Cardiac muscle cell (in vitro differentiated cells and primary cell): ENCODE measurements at places on chromosomes 12 and 14.

- DNase-seq: no peak
Observed at GRCh38 chr12:52585066-52585465, 11.4 kb upstream of the KRT74 start.

GRCh38 chr14:88669346-88669745 is 106.5 kb downstream of the ZC3H14 start:
- no peak for DNase-seq

GRCh38 chr12:104164634-104165033 is 26.6 kb upstream of the NFYB start:
- no peak for DNase-seq

GRCh38 chr12:26046906-26047305 is 77.9 kb downstream of the BHLHE41 start:
- DNase-seq: no peak

- peak; percentile 47 for DNase-seq
Observed at GRCh38 chr12:26823390-26823789, 9.6 kb downstream of the ITPR2 start.

DNA sequence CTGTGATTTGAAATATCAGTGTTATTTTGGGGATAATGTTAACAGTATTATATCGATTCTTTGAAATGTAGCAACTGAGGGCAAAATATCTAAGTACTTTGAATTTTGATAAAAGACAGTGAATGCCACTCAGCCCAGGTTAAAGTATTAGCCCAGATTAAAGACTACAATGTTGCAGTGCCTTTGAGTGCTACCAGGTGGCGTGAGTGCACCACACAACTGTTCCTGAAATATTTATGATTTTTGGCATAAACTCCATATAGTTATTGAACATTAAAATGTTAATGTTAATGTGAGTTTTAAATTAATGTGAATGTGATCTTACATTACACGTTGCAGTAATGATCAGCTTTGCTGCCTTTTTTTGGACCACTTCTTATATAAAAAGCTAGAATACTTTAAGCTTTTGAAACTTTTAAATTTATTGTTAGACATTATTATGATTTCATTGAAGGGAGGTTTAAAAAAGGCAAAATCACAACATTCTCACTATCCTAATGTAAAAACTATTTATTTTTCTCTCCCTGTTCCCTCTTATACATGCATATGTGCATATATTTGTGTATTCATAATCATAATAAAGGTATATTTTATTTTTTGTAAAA is 22.5 kb downstream of the MRPS35 start:
- peak; percentile 48 for DNase-seq

- DNase-seq: no peak
Observed at GRCh38 chr12:71892059-71892458, 46.6 kb upstream of the TPH2 start.

DNA sequence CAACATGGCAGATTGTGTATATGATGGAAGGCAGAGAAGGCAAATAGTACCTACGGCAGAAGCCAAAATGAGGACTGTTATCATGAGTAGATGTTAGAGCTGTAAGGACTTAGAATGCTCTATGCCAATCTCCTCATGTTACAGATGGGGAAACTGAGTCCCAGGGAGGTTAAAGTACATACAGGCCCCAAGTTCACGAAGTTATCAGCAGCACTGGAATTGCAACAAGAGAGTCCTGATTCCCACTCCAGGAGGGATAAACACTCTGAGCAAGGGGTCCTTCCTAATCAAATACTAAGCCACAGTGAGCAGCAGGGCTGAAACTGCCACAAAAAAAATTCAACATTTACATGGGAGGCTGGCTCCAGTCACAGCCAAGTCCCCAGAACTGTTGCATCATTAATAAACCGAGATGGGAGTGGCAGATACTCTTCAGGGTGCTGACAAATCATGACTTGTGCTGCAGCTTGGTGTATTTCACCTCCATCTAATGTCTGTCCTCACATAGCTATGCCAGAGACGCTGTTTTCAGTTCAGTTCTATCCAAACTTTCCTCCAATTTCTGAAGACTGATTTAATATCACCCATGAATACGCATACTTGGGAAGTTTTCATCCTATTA is 24.2 kb downstream of the NUAK1 start:
- DNase-seq: no peak

GRCh38 chr12:110649341-110649847 is 35.5 kb downstream of the TCTN1 start:
- no peak for DNase-seq

DNA sequence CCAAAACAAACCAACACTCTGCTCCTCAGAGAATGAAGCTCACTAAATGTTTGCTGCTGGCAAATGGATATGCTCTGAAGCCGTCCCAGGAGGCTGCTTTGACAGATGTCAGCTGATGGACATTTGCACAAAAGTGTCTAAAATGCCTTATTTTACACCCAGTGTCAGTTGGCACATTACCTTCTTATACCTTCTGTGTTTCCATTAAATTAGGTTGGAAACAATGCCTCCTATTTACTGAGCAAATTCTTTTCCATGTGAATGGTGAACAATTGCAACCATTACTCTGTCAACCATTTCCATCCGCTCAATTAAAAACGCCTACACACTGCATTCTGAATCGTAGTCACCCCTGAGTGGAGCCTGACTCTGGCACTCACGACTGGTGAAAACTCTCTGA is 1679.9 kb upstream of the FLRT2 start:
- no peak for DNase-seq

DNA sequence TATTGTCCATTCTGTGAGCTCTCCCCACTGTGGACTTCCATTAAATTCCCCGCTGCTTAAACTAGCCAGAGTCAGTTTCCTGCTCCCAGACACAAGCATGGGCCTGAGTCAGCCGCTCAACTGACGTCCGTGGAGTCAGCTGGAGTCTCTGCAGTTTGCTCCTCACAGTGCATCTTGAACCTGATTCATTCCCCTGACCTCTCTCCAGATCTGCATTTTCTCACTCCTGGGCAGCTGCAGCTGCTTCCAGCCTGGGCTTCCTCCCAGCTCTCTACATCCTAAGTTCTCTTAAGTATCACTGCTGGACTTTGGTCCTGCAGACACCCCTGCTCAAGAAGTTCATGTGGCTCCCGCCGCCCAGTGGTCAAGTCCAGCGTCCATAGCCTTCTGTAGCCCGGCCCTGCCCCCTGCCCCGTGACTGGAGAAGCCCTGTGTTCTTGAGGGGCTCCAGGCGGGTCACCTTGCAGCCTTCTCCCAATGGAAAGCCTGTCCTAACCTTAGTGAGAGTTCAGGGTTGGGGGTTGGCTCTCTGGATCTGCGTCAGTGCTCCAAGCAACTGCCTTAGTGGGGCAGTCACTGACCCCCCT is 20.0 kb downstream of the NFKBIA start:
- peak; percentile 93 for DNase-seq

- DNase-seq: no peak
Observed at GRCh38 chr14:104133496-104133895, 4.9 kb upstream of the KIF26A start.

- DNase-seq: no peak
Observed at GRCh38 chr14:80764921-80765507, 176.5 kb downstream of the CEP128 start.

DNA sequence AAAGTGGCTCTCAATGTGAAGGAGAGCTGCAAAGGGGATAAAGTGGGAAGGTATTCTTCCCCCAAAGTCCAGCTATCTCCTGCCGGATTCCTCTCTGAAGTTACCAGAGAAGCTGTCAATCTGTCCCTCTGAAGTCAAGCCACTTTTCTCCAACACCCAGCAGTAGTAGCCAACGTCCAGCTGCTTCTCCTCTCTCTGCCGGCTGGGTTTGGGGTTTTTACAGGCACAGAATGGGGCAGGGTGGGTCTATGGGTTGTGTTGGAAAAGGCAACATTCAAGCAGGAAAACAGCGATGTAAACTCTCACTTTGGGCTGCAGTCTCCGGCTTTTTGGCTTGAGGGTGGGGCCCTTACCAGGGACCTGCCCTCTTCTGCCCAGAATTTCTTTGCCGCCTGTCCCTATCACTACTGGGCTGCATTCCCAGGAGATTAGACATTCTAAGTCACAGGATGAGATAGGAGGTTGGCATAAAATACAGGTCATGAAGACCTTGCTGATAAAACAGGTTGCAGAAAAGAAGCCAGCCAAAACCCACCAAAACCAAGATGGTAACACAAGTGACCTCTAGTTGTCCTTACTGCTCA is 16.3 kb downstream of the CAPZA3 start:
- no peak for DNase-seq

DNA sequence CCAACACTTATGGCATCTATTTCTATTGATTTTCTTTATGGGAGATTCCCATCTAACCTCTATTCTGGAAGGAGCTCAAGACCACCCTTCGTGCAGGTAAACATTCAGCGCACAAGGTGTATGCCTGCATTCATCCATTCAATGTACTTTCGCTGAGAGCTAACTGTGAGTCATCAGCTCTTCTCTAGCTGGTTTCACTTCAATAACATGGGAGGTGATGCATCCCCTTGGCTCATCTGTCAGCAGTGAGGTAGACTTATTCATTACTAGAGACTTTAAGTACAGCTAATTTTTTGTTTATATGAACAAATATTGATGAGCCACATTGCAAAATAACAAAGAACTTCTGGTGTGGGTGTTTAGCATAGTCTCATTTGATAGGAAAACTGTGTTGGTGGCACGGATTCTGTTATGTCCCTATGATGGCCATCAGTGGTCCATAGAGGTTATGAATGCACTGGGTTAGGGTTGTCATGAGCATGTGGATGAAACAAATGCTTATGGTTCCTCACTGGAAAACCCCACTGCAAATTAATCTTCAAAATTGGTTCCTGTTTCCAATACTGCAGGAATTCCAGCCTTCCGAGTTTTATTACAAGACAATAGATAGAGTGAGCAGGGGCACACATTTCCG is 1151.0 kb downstream of the BCL11B start:
- DNase-seq: no peak

- DNase-seq: peak; percentile 60
Observed at GRCh38 chr12:132413931-132414588, 75.9 kb upstream of the FBRSL1 start.

GRCh38 chr12:7017870-7018349 is 366 bp downstream of the LPCAT3 start:
- no peak for DNase-seq

DNA sequence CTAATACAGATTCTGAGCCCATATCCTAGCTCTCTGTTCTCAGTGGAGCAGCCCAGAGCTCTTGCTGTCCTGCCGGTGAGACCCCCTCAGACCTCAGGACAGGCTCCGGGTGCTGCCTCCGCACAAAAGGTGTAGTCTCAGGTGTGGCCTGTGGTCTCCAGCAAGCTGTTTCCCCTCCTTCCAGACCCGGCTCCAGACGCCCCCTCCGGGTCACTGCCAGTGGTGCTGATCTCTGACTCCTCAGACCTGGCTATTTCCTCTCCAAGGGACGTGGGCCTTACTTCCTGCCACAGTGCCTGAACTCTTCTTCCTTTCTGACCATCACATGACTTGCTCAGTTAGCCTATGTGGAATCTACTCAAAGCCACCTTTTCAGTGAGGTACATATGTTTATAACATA is 337.5 kb downstream of the GLT1D1 start:
- DNase-seq: no peak

GRCh38 chr12:103743788-103744187 is 97.2 kb downstream of the NT5DC3 start:
- no peak for DNase-seq

DNA sequence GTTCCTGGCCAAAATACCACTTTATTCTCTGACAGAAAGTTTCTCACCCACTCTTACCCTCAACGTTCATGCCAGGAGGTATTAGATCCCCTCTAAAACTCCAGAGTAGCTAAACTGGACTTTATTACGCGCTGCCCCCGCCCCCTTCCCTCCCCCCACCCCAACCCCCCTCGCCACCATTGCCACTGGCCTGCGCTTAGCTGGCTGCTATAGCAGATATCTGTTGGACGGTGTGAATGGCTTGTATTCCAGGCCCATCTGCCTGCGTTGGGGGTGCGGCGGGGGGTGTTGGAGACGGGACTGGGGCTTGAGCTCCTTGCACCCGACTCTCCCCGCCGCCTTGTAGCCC is 564 bp upstream of the THTPA start:
- DNase-seq: no peak

- no peak for DNase-seq
Observed at GRCh38 chr12:125824276-125824675, 759.0 kb downstream of the AACS start.

- DNase-seq: peak; percentile 39
Observed at GRCh38 chr14:89660166-89660565, 243.1 kb upstream of the FOXN3 start.

DNA sequence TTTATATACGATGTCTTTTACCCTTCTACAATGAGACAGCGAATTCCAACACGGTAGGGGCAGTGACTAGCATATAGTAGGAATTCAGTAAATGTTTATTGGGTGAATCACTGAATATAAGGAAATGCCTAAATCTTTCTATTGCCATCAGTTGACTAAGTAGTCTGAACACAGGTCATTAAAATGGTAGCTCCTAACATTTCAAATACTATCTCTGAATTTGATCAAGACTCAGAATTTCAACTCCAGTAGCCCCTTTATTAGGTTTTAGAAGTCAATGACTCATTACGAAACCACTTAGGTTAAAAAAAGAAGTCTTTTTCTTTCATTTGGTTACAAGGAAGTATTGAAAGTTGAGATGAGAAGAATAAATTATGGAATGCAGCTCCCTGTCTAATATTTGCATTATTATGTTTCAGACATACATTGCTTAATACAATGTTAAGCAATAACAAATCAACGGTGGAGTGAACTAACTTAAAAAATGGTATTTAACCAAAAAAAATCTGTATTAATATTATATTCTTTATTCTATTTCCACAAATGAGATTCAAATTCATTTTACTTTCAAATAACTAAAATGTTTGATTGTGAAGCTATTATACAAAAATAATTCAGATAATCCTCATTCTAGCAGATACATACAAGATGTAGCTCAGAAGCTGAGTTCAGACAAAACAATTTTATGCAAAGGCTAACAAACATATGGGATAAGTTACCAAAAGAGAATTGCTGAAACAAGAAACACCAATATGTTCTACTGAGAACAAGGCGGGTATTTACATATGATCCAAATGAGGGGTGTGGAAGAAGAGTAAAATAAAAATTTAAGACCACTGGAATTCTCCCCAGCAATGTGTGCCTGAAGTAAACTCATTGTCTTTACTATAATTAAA is 302.7 kb downstream of the CEP128 start:
- DNase-seq: peak; percentile 73

- DNase-seq: no peak
Observed at GRCh38 chr14:101222362-101223070, 319.0 kb upstream of the RTL1 start.

GRCh38 chr12:97938031-97938430 is 475.4 kb downstream of the RMST start:
- DNase-seq: no peak

GRCh38 chr14:70100071-70100470 is 88.7 kb downstream of the SLC8A3 start:
- DNase-seq: no peak

- no peak for DNase-seq
Observed at GRCh38 chr14:54381821-54382220, 15.0 kb upstream of the CDKN3 start.

- no peak for DNase-seq
Observed at GRCh38 chr14:20730891-20731290, 14.8 kb upstream of the EDDM3A start.
